ENCODE measurements at places on chromosomes 11 and 22. TPM values are rescaled to one million over a fixed set of nuclear protein-coding genes. Genes with fewer than 3 reads are reported as not detected.

- DNase-seq, result no peak
These were observed 12.7 kb upstream of the IL2RB start for GRCh38 chr22:37162221-37163095.

DNA sequence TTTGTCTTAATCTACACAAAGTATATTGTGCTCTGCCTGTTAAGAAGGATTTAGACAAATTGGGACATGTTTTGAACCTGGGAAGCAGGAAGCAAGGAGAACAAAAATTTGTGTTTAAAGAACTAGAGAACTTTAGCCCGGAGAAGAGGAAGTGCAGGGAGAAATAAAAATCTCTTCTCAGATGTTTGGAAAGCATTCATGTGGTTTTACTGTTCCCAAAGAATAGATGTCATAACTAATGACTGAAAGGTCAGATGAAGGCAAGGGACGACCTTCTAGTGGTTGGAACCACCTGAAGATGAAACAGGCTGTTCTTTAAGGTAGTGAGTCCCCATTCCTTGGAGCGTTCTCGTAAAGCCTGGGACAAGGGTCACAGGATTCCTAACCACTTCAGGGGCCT is 38.3 kb downstream of the IRAG1 start:
- DNase-seq, result no peak

GRCh38 chr11:61791737-61792309 is 576 bp downstream of the TMEM258 start:
- DNase-seq, result peak; percentile 70

DNA sequence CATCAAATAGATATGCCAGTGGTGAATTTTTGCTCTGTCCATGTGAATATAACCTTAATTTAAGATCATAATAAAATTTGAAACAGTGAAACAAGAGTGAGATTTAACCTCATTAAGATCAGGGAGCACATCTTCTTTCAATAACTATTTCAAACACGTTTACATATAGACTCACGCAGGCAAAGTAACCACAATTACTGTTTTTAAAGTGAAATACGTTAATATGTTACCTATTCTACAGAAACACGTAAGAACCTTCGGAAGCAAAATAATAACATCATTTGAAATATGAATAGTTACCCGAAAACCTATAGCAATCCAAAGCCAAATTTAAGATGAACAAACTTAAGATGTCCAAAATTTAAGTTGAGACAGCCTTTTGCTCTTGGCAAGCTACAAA is 136.2 kb upstream of the ZC3H12C start:
- no peak for DNase-seq

DNA sequence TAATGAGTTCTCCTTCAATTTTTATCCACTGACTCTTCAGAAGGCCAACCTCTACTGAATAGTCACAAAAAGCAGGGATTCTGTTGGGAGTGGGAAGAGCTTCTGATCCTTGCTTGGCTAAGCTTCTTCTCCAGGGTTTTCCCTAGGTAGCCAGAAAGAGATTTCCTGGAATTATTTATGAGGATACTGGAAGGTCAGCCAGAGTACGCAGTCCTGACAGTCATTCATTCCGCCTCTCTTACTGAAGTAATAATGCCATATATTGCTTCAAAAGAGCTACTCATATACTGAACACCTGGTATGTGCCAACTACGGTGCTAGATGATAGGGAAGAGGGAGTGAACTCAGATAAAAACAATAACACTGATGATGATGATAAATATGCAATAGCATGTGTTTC is 116.1 kb downstream of the CCDC34 start:
- DNase-seq, result no peak

Gene LIF
- total RNA-seq, result 47.4 TPM

Gene BCO2
- total RNA-seq, result 33.6 TPM

GRCh38 chr11:8834379-8834778 is 76.6 kb upstream of the AKIP1 start:
- DNase-seq, result no peak

Gene CARD10
- total RNA-seq, result 6.8 TPM

Gene BTBD18
- total RNA-seq, result not detected

GRCh38 chr22:24186892-24187670 is 5.8 kb downstream of the SUSD2 start:
- DNase-seq, result no peak

- no peak for DNase-seq
These were observed 86.4 kb downstream of the CELSR1 start for GRCh38 chr22:46450931-46451561.

GRCh38 chr22:17443405-17444203 is 74.3 kb downstream of the CECR2 start:
- no peak for DNase-seq

Gene ANO9
- total RNA-seq, result 0.79 TPM

DNA sequence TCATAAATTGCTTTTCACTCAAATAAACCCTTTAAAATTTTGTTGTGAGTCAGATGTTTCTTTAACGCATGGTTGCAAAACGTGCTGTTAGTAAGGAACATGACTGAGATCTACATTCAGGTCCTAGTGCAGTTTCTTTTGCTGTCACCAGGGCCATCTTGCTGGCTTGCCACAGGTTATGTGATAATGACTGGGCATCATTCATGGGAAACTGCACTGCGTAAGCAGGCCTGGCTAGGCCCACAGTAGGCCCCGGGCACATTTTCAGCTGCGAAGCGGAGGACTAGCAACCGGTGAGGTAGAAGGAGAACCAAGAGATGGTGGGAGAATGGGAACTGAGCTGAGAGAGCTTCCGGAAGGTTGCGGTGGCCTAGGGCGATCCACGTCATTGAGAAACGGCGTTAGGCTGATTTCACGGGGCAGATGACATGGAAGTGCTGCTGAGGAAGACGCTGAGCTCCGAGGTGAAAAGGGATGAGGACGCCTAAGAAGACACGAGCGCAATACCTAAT is 3.2 kb upstream of the KLHDC7B start:
- no peak for DNase-seq

GRCh38 chr11:125925247-125925740 is 20.6 kb upstream of the VSIG10L2 start:
- DNase-seq, result no peak

- DNase-seq, result no peak
These were observed 1813.1 kb upstream of the RAG2 start for GRCh38 chr11:38411149-38411548.

Gene MS4A1
- total RNA-seq, result 0.96 TPM

- no peak for DNase-seq
These were observed 5.3 kb upstream of the CDC42BPG start for GRCh38 chr11:64849598-64850356.

Gene IGHMBP2
- total RNA-seq, result 8.7 TPM

Gene POU2AF2
- total RNA-seq, result not detected

GRCh38 chr11:72330131-72330727 is 86.3 kb upstream of the PHOX2A start:
- DNase-seq, result no peak

DNA sequence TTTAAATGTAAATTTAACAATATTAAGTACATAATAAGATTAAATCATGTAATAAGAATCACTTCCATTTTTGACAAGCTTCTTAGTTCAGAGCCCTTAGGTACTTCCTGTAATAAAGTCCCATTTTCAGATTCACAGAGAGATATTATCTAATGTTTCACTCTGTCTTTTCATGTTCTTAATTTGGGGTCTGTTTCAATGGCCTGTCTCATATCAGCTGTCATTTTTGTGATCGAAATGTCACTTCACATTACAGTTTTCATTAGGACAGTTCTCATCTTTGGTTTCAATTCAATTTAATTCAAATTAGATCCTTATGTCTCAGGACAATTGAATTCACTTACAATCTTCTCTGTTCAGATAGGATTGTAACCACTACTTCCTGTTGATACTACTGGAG is 22.6 kb upstream of the OLFML1 start:
- DNase-seq, result no peak

Gene FJX1
- 6.0 TPM for total RNA-seq

DNA sequence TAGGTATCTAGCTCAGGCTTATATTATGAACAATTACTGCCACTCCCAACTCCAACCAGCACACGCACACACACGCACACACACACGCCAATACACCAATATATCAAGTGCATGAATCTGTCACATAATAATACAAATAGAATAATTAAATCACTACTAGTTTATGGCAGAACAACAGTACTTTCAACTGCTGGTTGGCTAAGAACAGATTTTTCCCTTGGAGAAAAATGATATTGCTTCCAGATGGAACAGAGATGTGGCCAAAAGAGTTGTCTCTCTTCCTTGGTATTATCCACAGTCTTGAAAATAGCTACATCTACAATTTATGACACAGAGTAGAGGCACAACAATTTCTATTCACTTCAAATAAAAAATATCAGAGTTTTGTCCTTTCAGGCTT is 538.3 kb upstream of the FAT3 start:
- no peak for DNase-seq

DNA sequence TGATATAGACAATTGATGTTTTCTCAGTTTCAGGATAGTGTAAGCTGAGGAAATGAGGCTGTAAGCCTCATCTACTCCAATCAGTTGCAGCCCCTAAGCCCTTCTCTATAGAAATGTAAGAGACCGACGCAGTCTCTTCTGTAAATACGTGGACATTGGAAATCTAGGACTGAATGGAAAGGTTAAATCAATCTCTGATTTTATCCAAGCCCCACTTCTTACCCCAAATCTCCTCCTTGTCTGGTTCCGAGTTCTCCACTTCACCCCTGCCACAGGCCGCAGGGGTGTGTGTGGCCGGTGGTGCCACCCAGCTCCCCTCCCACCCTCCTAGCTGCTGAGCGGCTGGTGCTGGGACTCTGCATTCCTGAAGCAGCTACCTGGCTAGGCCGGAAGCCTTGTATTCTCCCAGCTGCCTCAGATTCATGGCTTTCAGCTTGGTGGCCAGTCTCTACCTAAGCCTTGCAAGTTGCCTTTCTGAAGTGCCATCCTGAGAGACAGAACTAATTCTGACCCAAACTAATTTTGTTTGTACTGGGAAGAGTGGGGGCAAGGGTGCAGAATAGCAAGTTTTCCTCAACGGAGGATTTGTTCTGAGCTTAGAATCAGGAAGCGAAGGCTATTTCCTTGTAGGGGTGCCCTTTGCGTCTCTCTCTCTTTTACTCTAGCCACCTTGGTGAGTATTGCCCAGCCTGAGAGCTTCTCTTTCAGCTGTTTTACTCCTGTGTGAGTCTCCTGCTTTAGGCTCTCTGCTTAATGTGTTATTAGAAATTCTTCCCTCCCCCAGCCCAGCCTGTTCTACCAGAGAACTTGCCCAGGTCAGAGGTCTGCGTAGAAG is 749 bp downstream of the VWA5A start:
- DNase-seq, result no peak

Gene RASGRP2
- 17.3 TPM for total RNA-seq

GRCh38 chr11:28759311-28759710 is 651.1 kb downstream of the METTL15 start:
- no peak for DNase-seq

DNA sequence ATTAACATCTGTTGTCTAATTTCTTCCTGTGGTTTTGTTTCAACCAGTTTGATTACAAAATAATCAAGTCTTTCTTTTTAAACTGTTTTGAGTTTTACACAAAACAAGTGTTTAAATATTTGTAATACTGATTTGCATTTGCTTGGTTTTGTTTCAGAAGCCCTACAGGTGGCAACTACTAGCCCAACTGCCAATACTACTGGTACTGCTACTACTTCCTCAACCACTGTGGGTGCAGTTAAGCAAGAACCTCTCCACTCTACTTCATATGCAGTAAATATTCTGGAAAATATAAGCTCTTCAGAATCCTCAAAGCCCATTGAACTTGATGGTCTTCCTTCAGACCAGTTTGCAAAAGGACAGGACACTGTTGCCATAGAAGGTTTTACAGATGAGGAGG is 61.1 kb downstream of the QSER1 start:
- DNase-seq, result no peak
